Left ventricle myocardium superior (tissue), 1 donor: ENCODE measurements at places on chromosomes 1 and 21. TPM values are rescaled to one million over a fixed set of nuclear protein-coding genes. Genes with fewer than 3 reads are reported as not detected.

Gene GPR25
- total RNA-seq = not detected

- DNase-seq = no peak
These were observed 6.5 kb upstream of the THEMIS2 start for GRCh38 chr1:27865821-27866220.

GRCh38 chr1:23135268-23135667, 33.4 kb downstream of the LUZP1 start:
- no peak for DNase-seq

DNA sequence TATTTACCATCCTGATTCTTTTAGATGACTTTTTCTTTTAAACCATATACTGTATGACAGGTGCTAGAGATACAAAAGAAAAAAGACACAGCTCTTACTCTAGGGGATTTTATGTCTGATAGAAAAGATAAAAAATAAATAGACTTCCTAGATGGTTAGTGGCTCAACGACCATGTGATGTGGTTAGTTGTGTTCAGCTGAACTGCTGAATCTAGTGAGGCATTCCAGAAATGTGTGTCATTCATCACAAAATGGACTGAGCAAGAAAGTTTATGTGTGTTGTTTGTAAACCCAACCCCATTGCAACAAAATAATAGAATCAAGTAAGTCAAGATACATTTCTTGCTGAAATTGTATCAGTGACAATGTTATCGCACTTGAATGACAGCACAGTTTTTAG, 205.8 kb upstream of the LYPLAL1 start:
- DNase-seq = no peak

GRCh38 chr1:21369905-21370304, 70.0 kb upstream of the NBPF3 start:
- no peak for DNase-seq

Gene FAM229A
- 2.8 TPM for total RNA-seq

DNA sequence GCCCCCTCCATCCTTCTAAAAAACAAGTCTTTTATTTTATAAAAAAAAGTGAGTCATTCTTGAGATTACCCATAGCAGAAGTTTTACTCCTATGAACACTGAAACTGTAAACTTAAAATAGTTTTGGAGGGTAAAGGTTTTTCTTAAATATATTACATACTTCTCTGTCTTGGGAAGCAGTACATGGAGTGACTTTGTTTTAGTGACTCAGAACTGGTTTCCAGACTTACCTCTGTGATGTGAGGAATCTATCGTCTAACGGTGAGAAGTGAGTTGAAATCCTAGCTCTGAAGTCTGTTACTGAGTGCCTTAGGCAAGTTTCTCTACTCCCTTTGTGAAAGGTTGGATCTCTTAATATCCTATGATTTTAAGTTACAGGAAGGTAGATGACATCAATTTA, 176.3 kb upstream of the POU3F1 start:
- no peak for DNase-seq

Gene OR10Z1
- not detected for total RNA-seq

- DNase-seq = no peak
These were observed 12.9 kb downstream of the PTPN14 start for GRCh38 chr1:214538496-214538895.
